ENCODE measurements at places on chromosomes 11 and 22.

- DNase-seq: no peak
Measured at GRCh38 chr22:29004647-29005371, 56.8 kb downstream of the C22orf31 start.

DNA sequence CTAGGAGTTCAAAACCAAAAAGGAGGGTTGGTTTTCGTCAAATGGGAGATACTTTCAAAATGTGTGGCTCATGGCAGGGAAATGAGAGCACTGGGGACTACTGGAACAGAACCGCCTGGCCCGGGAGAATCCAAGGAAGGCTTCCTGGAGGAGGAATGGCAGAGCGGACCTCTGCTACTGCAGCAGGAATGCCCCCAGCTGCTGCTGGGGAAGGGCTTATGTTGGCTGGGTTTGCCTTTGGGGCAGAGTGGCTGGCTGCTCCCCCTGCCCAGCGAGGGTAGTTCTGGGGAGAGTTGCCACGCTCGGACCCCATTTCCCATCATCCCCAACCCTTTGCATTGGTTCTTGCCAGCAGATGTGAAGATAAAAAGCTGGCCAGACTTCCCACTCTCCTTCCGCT lies 10.6 kb upstream of the APOBEC3A start:
- DNase-seq: no peak

GRCh38 chr11:111370902-111371578 lies 8.0 kb downstream of the POU2AF1 start:
- no peak for DNase-seq

DNA sequence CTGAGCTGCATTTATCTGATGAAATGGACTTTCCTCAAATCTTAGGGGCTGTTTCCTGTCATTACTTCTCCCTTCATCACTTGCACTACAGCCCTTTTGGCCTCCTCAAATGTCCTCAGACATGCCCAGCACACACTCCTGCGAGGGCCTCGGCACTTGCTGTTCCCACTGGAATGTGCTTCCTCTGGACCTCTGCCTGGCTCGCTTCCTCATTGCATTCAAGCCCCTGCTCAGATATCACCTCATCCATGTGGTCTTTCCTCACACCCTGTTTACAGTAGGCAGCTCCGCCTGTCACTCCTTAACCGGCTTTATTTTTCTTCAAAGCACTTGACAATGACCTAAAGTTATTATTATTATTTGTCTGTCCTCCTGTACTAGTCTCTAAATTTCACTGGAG lies 9.0 kb downstream of the NAT10 start:
- DNase-seq: no peak

- no peak for DNase-seq
Measured at GRCh38 chr11:128913806-128914205, 22.6 kb downstream of the KCNJ5 start.

DNA sequence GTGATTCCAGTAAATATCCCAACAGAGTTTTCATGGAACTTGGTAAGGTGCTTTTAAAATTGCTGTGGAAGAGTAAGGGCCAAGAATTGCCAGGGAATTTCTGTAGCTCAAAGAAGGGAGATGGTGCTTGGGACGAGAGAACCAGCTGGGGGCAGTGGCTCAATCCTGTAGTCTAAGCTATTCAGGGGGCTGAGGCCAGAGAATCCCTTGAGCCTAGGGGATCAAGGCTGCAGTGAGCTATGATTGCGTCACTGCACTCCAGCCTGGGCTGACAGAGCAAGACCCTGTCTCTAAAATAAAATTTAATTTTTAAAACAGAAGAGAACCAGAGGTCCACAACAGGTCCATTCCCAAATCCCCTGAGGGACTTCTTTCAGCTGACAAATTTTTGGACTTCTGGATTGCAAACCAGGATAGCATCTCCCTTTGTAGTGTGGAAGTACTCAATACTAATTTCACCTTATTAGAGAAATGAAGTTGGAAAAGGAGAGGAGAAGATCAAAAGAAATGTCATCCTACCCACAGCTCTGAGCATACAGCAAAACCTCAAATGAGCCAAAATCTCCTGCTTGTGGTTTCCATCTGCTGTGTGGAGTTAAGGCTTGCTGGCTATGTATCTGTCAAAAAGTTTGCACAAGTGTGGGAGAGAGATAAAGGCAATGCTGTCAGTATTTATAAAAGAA lies 59.2 kb upstream of the CLPB start:
- no peak for DNase-seq

DNA sequence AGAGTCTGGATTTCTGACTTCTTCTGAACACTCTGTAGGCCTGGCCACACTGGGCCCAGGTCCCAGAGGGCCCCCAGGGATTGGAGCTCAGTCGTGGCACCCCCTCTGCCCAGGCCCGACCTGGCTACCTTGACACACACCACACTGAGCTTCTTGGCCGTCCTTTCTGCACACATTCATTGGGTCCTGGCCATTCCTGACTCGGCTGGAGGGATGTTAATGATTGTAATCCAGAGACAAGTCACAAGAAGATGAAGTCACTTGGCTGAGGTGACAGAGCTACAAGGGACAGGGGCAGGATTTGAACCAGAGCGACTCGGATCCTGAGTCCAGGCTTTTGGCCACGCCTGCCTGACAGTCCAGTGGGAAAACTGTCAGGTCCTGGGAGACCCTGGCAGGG lies 23.9 kb upstream of the PDGFB start:
- no peak for DNase-seq

GRCh38 chr11:92753161-92753560 lies 216.3 kb upstream of the MTNR1B start:
- DNase-seq: no peak

- no peak for DNase-seq
Measured at GRCh38 chr11:10348650-10349280, 43.9 kb downstream of the ADM start.

- DNase-seq: no peak
Measured at GRCh38 chr11:116311206-116311605, 461.6 kb downstream of the BUD13 start.

DNA sequence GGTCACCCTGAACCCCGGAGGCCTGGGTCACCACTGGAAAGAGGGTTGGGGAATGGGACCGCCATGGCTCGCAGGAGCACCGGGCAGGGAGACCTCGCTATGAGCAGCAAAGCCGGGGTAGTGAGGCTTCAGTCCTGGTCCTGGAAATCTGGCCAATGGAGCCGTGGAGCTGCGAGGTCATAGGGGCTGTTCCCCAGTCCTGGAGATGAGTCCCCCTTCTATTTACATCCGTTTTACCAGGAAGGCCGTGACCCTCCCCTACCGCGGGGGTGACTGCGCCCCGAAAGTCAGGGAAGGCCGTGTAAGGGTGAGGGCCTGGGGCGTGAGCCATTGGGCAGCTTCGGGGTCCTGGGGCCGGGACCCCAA lies 449 bp downstream of the PIDD1 start:
- DNase-seq: no peak

- DNase-seq: no peak
Measured at GRCh38 chr22:49777569-49778249, 50.0 kb downstream of the BRD1 start.

DNA sequence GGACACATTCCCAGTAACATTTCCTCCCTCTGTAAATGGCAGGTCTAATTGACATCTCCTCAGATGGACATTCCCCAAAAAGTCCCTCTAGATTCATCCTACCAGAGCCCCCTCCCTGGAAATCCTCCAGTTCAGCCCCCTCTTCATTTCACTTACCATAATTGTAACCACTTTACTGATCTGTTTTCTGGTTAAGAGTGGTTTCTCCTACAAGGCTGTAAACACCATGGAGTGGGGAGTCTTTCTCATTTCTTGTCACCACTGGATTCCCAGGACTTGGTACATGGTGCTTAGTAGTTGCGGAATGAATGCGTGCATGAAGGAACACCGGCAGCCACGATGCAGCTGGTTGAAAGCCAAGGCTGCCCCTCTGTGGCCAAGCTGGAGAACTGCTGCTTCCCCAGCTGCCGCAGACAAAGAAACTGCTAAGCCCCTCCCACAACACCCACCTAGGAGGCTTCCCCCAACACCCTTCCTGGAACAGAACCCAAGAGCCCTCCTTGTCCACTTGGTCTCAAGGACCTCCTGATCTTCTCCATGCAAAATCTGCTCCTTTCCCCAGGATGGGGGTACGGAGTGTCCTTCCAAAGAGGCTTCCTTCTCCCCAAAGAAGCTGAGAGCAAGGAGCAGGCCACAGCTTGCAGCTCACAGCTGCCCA lies 18.6 kb upstream of the SCARF2 start:
- peak; percentile 83 for DNase-seq

GRCh38 chr11:93653080-93653479 lies 8.4 kb upstream of the CEP295 start:
- DNase-seq: no peak

GRCh38 chr11:131945706-131946105 lies 575.3 kb downstream of the NTM start:
- DNase-seq: no peak

DNA sequence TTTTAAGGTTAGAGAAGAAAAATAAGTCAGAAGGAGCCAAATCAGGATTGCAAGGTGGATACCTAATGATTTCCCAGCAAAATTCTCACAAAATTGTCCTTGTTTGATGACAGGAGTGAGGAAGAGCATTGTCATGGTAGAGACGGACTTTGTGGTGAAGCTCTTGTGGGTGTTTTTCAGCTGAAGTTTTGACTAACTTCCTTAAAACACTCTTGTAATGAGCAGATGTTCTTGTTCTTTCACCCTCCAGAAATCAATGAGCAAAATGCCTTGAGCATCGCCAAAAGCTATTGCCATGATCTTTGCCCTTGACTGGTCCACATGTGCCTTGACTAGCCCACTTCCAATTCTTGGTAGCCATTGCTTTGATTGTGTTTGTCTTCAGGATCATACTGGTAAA lies 20.0 kb downstream of the CALCB start:
- DNase-seq: no peak

DNA sequence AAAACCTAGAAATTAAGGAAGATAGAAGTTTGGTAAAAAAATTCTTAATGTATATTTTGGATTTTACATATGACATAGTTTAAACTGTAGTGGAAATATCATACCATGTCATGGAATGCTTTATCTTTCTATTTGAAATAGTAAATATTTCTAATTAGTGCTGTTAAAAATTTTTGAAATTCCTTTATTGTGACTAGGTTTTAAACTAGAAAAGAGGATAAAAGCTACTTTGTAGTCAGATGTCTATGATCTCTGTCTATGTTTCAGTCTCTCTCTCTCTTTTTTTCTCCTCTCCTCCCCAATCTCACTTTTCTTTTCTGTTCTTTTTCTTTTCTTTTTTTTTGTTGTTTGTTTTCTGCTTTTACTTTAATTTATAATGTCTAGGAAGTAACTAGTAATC lies 226.2 kb downstream of the TMEM135 start:
- DNase-seq: no peak

DNA sequence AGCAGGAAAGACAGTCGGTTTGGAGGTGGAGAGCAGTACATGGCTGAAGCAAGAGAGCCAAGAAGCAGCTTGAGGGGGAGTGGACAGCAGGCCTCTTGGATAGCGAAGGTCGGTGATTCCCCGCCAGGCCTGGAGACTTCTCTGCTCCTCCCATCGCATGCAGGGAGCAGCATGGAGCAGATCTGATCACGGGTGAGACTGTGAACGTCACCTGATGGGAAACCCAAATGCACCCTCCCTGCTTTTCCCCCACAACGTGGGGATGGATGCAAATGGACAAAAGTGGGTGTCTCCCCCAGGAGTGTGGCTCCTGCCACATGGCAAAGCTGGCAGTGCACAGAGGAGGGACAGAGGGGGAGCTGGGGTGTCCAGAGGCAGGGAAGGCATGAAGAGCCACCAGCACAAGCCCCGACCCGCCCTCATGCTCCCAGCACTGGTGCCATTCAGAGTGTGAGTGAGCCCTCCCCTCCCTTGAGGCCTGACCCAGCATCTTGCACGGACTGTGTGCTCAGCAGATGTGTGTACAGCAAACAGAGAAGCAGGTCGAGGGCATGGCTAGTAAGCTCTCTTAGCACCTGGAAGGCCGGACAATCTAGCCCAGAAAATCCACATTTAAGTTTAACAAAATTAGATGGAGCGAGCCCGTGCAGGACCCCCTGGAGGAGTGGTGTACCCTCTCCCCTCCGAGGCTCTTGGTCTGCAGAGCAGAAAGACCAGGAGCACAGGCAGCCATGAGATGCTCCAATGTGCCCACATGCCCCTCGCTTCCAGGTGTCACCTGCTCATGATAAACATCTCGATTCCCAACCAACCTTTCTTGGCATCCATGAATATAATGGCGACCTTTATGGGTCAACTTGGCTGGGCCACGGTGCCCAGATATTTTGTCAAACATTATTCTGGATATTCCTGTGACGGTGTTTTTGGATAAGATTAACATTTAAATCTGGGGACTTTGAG lies 661.7 kb downstream of the TBC1D22A start:
- DNase-seq: no peak

GRCh38 chr11:130220311-130221035 lies 60.9 kb downstream of the ST14 start:
- no peak for DNase-seq

DNA sequence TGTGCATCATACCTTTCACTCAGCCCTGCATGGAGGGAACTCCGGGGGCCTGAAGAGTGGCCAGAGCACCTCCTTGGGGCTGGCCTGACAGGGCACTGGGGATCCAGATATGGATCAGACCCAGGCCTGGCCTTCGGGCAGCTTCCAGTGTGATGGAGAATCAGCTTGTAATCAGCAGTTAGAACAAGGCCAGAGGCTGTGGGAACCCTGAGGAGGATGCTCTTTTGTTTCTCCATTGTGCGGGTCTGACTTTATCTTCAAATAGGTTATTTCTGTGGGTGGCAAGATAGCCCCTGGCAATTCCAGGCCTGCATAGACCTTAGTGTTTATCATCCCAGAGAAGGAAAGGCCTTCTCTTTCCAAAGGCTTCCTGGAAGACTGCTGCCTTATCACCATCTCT lies 12.3 kb downstream of the DGAT2 start:
- DNase-seq: no peak

GRCh38 chr11:2211113-2211971 lies 39.7 kb upstream of the TH start:
- DNase-seq: no peak

GRCh38 chr11:76007166-76007565 lies 192.2 kb downstream of the UVRAG start:
- no peak for DNase-seq

DNA sequence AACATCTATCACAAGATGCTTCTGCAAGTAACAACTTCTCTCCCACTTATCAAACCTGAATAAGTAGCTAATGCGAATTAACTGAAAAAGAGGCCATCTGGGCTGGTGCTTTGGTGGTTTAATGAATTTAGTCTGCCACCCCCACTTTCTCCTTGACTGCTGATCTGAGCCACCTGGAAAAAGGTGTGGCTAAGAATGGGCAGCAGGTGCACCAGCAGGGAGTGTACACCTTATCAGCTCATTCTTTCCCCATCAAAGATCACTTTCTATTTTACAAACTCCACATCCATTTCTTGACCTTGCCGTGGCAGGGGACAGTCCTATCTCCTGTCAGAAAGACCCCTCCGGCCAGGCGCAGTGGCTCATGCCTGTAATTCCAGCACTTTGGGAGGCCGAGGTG lies 6.5 kb downstream of the RFPL3 start:
- no peak for DNase-seq

GRCh38 chr11:58998480-58999290 lies 59.4 kb downstream of the GLYATL1 start:
- no peak for DNase-seq

DNA sequence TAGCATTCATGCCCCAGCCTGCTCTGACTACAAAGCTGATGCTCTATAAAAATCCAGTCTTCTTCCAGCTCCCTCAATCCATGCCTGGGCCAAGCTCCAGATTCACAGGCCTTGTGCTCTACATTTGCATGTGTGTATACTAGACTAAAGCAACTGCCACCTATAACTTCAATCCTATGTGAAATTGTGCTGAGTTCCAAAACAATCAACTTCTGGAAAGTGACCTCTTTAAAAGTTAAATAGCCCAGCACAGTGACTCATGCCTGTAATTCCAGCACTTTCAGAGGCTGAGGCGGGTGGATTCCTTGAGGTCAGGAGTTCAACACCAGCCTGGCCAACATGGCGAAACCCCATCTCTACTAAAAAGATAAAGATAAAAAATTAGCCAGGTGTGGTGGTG lies 114.3 kb upstream of the ZC3H12C start:
- DNase-seq: no peak
